ENCODE measurements at places on chromosomes 13 and 19.

DNA sequence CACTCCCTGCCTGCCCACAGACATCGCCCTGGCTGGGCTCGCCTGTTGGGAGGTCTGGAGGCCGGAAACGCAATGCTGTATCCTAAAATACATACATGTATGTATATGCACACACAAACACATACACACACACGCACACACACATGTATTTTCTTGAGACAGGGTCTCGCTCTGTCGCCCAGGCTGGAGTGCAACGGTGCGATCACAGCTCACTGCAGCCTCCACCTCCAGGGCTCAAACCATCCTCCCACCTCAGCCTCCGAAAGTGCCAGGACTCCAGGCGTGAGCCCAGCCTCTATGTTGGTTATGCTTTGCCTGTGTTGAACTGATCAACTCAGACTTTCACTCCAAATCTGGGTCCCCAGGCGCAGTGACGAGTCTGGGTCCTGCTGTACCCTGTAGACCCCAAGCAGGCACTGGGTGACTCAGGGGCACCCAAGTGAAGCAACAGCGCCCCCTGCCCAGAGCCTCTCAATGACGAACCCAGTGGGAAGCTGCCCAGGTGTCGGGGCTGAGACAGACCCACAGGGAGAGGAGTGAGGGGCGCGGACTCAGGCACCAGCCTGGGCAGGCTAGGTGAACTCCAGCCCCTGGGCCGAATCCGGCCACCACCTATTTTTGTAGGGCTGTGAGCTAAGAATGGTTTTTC lies 27.4 kb upstream of the CACTIN start:
- peak; percentile 13 for DNase-seq

DNA sequence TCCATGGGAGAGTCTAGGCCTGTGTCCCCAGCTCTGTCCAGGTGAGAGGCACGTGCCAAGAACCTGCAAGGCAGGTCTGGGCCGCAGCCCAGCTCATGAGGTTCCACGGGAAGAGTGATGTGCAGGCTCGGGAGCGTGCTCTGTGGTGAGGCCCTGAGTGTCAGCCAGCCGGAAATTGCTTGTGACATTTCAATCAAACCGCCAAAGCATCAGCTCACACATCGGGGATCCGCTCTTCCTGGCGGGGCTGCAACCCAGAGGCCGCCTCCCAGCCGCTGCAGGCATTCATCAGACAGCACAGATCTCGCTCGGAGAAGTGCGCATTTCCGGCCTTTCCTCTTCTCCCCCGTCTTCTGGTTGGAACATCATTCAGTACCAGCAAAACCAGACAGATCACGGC lies 109.3 kb downstream of the KDM4B start:
- no peak for DNase-seq

GRCh38 chr13:31495336-31495735 lies 244.0 kb upstream of the RXFP2 start:
- DNase-seq, result no peak

DNA sequence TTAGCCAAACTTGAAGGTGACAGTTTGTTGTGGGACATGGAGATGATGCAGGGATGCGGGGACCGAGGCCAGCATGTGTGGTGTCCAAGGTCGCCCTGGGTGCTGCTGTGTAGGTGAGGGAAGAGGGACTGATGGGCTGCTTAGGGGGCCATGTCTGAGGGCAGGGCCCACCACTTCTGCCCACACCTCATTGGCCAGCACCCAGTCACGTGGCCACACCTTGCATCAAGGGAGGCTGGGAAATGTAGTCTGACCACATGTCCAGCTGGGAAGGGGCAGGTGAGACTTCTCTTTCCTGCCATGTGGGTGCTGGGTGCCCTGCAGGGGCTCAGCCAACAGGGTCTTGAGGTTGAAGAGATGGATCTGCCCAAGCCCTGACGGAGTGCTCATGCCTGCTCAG lies 88.9 kb downstream of the KDM4B start:
- peak; percentile 9 for DNase-seq
